ENCODE measurements at places on chromosomes 6 and 20.

DNA sequence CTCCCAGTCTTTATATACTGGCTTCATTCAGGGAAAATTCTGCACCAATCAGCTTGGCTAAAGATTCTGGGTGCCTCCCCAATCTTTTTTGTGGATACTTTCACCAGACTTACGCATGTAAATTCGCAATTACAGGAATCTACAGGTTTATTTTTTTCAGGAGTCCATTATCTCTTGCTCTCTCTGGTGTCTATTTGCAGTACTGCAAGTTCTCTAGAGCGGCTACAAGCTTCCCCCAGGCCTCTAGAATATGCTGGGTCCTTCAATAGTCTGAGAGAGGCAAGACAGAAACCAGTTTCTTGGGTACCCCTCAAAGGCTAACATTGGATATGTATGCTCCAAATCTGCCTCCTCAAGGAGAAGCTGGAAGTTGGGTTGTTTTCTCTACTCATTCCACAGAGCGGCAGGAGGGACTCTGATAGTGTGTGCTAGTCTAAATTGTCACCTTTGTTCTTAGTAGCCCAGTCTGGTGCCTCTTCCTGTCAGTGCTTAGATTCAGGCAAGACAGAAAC, 58.5 kb downstream of the SUN5 start:
- peak; percentile 37 for DNase-seq

GRCh38 chr6:79627422-79627821, 3.7 kb upstream of the SH3BGRL2 start:
- DNase-seq = no peak

- DNase-seq = no peak
Measured at GRCh38 chr6:89302936-89303335, 12.2 kb downstream of the GABRR2 start.

DNA sequence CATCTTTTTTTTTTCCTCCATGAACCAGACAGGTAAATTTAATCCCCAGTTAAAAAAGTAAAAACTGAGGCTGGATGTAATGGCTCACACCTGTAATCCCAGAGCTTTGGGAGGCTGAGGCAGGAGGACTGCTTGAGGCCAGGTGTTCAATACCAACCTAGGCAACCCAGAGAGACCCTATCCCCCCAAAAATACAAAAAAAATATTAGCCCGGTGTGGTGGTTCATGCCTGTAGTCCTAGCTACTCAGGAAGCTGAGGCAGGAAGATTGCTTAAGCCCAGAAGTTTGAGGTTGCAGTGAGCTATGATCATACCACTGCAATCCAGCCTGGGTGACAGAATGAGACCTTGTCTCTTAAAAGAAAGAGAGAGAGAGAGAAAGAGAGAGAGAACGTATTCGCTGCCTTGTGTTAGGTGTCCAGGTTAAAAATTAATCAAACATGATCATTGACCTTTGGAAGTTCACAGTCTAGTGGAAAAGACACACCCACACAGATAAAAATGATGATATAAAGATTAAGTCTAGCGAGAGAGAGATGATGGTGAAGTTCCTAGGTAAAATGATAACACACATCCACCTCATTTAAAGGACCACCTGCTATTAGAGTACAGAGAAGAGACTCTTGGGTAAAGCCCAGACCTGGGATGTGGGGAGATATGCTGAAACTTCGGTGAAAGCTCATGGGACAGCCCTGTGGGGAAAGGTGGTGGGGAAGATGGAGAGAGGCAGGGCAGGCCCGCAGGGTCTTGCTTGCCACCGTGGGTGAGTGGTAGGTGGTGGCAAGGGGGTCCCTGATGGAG, 4.8 kb upstream of the NHSL1 start:
- no peak for DNase-seq

GRCh38 chr6:95923518-95923917, 92.3 kb upstream of the FUT9 start:
- DNase-seq = no peak

- DNase-seq = no peak
Measured at GRCh38 chr20:7490288-7490687, 450.0 kb downstream of the HAO1 start.

DNA sequence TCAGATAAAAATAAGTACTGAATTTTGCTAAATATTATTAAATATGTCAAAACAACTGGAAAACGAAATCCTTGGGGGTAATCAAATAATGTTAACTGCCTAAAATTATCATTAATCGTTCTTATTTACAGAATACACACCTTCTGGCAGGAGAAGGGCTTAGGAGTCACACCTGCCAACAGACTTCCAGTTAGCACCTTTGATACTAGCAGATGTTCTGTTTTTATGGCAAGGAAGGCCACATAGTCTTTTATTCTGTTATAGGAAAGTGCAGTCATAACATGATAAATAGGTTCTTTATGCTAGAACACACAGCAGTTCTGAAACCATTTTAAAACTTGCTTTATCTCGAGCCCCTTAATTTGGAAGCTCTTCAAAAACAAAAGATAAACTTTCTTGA, 464.1 kb downstream of the UTRN start:
- DNase-seq = no peak
